Lower lobe of right lung (tissue), 2 donors: ENCODE measurements at places on chromosomes 3 and 15. TPM values are rescaled to one million over a fixed set of nuclear protein-coding genes. Genes with fewer than 3 reads are reported as not detected.

The LRRC34 gene
- 4.8 TPM for total RNA-seq

The ZPLD1 gene
- not detected for total RNA-seq

The AMT gene
- 8.4 TPM for total RNA-seq

GRCh38 chr3:535566-536416 lies 339.2 kb downstream of the CHL1 start:
- DNase-seq: peak; percentile 56

DNA sequence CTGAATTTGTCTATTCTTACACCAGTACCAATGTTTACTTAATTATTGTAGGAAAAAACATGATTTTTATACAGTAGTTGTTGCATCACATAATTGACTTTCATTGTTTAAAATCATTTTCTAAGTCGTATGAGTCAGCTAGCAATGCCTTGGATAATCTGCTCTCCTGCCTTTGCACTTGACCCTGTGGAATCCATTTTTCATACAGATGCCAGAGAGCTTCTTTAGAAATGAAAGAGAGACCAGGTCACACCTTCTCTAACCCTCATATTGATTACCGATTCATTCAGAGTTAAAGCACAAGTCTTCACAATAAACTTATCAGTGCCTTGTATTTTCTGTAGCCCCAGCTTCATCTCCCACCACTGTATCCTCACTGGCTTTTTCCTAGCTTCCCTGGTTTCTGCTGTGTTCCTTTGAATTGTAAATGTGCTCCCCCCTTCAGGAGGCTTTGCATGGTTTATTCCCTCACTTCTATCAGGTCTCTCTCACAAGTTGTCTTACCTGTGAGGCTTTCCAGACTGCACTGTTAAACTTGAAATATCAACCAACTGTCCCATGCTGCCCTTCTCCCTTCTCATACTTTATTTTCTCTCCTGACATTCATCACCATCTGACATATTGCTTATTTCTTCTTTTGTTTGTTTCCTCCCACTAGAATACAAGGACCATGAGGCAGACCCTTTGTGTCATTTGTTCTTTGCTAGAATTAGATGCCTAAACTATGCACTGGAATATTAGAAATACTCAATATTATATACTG lies 662.0 kb upstream of the GBE1 start:
- no peak for DNase-seq

DNA sequence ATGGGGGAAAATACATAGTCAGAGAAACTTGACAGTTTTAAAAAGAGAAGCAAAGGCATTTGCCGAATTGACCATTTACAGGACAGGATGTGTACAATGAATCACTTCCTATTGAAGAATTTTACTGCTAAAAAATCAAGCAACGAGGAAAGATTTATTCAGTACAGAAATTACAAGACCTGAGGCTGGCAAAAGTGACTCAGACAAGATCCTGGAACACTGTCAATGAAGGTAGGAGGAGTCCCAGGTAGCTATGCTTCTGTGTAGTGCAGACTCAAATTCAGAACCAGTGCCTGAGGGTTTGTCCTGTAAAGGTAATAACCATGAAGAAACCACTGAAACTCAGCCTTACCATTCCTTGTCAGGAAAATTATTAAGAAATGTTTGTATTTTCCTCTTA lies 120.9 kb downstream of the ZMAT3 start:
- no peak for DNase-seq

DNA sequence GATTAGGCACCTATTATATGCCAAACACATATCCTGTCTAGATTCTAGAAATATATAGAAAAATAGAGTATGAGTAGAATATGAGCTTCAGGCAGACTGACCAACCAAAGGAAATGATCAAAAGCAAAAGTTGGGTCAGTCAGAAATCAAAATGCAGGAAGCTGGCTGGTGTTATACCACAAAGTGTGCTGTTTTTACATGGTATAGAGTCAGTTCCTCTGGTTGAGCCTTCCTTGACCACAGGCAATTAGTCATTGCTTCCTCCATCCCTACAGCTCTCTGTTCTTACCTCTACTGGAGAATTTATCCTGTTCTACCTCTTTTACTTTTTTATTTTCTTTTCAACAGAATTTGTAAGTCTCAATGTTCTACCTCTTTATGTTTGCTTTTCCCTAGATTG lies 149.8 kb downstream of the TMCO5A start:
- DNase-seq: no peak

DNA sequence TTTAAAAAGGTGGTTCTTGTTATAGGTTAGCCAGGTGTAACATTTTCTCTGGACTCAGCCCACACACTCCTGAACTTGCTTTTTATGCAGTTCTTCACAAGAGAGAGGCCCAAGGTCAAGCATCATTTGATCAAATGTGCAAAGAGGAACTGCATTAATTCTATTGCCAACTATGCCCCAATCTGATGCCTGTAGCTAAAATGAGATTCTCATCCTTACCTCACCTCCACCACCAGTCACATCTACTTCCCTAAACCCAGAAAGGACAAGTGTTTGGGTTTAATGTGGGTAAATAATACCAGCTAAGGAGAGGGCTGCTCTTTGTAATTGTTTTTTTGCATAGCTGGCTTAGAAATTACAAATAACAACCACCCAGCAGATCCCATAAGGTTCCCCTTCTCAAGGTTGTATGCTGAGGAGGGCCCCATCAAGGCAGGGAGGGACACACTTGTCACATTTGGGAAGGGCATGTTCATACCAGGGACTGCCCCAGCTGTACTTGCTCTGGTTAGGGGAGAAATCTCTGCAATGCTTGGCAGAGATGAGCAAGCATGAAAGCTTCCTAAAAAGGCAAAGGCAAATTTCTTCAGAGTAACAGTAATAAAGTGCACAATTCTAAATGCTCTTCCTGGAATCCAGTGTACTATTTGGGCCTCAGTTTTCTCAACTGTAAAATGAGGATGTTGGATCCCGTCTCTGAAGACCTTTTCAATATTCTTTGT lies 76.2 kb downstream of the TGFBR2 start:
- no peak for DNase-seq

GRCh38 chr3:169744366-169745054 lies 20.4 kb downstream of the TERC start:
- no peak for DNase-seq

DNA sequence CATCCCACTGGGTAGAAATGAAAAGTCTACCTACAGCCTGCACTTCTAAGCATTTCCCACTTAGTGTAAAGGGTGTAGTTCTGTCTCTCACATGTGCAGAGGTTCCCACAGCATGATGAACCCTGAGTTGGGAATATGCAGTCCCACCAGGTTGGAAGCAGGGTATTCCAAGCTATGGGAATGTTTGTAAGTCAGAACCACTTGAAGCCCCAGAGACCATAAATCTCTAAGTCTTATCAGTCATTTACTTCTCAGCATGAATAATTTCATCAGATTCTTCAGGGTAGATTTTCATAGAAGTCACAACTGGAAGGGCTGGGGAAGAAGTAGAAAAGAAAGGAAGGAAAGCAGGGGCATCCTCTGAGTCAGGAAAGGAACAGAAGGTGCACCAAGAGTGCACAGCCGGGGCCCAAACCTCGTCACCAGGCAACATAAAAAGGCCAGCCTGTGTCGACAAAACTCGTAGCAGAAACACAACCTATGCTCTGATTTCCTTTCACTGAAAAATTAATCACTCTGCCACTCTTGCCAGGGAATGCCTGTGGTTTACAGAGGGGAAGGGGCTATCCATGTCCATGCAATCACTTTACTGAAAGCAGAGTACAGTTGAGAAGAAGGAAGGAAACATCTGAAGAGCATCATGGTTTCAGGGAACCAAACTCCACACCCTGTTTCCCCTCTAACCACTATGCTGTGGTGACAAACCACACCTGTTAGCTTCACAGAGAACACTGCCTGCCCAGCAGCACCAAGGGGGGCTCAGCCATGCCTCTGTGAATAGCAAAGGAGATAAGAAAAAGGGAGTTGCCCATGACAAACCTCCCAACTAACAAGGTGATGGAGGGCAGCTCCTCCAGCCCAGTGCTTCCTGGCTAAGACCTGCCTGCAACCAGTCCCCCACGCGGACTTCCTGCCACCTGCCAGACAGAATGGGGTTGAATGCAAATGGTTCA lies 40.5 kb downstream of the SH3BP5 start:
- no peak for DNase-seq

GRCh38 chr3:164465172-164465571 lies 613.1 kb downstream of the SI start:
- no peak for DNase-seq

DNA sequence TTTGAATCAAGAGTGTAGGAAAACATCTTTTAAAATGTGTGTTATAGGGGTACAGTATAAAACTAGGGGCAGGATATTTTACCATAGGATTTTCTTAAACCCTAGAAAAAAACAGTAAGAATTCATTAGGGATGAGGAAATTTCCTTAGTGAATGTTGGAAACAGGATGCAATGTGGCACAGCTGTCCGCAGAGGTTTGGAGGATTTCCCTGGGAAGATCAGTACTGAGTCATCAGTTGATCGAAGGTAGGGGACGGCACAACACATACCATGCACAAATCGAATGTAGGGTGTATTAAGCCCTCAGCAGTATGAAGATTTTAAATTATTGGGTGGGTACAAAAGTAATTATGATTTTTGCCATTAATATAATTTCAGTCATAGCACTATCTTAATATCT lies 49.9 kb downstream of the FNDC3B start:
- no peak for DNase-seq

GRCh38 chr15:38702178-38702912 lies 137.7 kb upstream of the RASGRP1 start:
- DNase-seq: no peak

DNA sequence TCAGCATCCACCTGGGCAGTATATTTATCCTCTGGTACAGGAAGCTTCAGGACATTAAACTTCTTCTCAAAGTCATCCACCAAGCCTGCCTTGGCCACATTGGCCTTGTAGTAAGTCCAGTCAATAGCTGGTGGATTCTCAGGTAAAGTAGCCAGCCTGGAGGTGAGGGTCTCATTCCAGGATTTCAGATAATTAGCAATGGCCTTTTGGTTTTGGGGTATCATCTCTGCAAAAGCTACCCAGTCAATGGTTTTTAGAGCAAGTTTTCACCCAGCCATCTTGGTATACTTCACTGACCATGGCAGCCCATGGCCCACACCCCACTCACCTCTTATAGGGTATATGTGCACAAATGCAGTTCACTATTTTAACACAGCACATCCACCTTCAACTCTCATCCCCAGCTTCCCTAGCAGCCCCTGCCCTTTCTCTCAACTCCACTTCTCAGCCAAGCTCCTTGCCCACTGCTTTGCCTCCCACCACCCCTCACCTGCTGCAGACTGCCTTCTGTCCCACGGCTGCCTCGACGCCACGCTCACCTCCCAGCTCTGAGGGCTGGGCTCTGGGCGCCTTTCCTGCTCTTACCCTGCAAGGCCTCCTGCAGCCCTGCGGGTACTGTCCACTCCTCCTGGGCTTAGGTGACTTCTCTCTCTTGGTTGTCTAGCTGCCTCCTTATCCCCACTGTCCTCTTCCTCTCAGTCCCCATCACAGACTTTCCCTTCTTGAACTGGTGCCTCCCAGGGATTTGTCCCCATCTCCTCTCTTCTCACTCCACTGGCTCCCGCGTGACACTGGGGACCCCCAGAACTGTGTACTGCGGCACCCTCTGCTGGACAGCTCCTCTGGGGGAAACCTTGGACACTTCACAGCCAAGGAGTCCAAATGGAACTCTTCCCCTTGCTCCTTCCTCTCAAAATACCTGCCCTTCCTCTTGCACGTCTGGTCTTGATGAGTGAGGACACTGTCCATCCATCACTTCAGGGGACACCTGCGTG lies 1.7 kb upstream of the TGM5 start:
- DNase-seq: no peak

DNA sequence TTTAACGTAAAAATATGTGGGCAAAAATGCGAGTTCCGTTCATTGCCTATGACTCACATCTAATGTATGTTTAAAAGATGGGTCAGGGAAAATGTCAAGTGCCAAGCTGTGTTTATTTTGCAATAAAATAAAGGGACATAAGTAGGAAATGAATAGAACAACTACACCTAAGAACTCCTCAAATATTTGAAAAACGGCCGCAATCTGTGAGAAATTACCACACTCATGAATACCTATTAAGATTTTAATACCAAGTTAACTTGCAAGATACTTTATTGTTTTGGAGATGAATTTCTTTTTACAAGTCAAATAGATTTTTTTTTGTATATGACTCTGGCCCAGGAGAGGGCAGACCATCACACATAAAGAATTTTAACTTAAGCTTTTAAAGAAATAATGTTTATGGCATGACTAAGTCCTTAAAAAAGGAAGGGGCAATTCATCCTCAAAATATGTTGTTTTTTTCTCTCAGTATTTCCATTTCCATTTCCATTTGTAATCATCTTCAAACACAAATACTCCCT lies 152.7 kb downstream of the SUCNR1 start:
- DNase-seq: no peak

GRCh38 chr3:159538507-159538906 lies 450.1 kb upstream of the IL12A start:
- DNase-seq: no peak

GRCh38 chr3:129003578-129004112 lies 2.5 kb downstream of the EFCC1 start:
- DNase-seq: peak; percentile 80

The SLC51B gene
- total RNA-seq: 3.2 TPM

The SLC24A5 gene
- not detected for total RNA-seq

DNA sequence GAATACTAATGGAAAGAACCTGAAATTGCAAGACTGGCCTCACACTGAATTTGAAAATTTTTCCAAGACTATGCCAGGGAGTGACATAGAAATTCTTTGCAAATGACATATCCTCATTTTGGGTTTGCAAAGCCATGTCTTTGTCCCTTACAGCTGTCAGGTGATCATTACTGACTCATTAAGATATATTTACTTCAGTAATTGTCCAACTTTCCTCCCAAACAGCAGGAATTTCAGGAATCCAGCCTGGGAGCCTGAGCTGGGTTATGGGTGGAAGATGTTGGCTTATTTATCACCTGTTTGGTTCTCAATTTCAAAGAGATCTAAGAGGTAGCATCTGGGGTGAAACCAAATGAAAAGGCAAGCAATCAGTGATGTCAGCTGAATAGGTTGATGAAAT lies 111.6 kb upstream of the ACP3 start:
- DNase-seq: no peak

The GOLGA8O gene
- total RNA-seq: not detected

The C3orf18 gene
- total RNA-seq: 6.7 TPM

GRCh38 chr3:72158639-72159326 lies 373.8 kb upstream of the PROK2 start:
- DNase-seq: no peak

DNA sequence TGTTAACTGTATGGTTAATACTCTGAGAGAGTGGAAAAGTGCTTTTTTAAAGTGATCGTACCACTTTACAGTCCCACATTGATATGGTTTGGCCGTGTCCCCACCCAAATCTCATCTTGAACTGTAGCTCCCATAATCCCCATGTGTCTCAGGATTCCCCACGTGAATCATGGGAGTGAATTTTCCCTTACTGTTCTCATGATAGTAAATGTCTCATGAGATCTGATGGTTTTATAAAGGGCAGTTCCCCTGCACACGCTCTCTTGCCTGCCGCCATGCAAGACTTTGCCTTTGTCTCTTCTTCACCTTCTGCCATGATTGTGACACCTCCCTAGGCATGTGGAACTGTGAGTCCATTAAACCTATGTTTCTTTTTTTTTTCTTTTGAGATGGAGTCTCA lies 109.2 kb downstream of the TCF12 start:
- DNase-seq: no peak

- DNase-seq: peak; percentile 76
Measured at GRCh38 chr3:101849714-101850245, 466 bp downstream of the NFKBIZ start.

The MAP2K1 gene
- total RNA-seq: 53.6 TPM
